Neuronal stem cell (in vitro differentiated cells): ENCODE measurements at places on chromosomes 5 and 9.

DNA sequence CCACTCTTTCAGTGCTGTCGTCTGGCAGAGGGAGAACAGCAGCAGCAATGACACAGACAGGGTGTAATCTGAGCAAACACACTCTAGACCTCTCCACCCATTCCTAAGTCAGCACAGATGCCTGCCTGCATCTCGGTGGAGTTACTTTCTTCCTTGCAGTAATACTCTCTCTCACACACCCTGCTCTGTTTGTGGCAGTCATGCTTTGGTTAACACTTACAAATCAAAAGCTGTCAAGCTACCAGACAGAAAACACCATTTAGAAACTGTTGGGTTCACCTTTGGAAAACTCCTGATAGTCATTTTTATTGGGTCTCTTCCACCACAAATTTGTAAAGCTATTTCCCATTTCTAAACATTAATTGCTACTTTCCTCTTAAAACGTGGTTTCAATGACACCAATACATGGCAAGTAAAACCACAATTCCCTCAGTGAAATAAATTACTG lies 27.3 kb downstream of the LHFPL2 start:
- peaks cover 25% of the 10 kb centered on the region for H3K36me3 ChIP-seq
- H3K27me3 ChIP-seq, result no peaks in the 10 kb centered on the region
- no peak overlapping the region for H3K27ac ChIP-seq
- no peak for DNase-seq
- H3K4me3 ChIP-seq, result no peak overlapping the region

- no peak for DNase-seq
- no peaks in the 10 kb centered on the region for H3K27me3 ChIP-seq
- H3K36me3 ChIP-seq, result peaks cover 96% of the 10 kb centered on the region
- H3K27ac ChIP-seq, result no peak overlapping the region
- H3K4me1 ChIP-seq, result no peaks in the 10 kb centered on the region
These were observed 44.2 kb downstream of the NIPSNAP3B start for GRCh38 chr9:104808035-104808614.

- no peaks in the 10 kb centered on the region for H3K27me3 ChIP-seq
- peaks cover 32% of the 10 kb centered on the region for H3K36me3 ChIP-seq
- DNase-seq, result no peak
- H3K4me3 ChIP-seq, result no peak overlapping the region
- no peak overlapping the region for H3K27ac ChIP-seq
- peaks cover 5% of the 10 kb centered on the region for H3K4me1 ChIP-seq
These were observed 11.0 kb downstream of the UBAC1 start for GRCh38 chr9:135950135-135950682.

DNA sequence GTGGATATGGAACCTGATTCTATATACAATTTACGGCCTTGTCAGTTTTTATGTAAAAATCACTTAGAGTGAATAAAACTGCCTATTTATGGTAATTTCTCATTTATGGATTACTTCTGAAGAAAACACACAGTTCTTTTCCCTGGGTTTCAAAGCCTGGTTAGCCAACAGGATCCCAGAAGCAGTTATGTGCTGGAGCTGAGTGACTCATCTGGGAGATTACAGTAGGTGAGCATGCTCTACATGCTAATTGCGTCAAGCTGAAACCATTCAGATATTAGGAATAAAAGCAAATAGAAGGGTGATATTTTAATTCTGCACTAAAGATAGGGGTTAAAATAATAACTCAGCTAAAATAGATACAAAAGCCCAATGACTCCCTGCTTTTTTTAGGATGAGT lies 47.8 kb downstream of the PDE4D start:
- no peak overlapping the region for H3K4me3 ChIP-seq
- H3K27ac ChIP-seq, result no peak overlapping the region
- no peaks in the 10 kb centered on the region for H3K27me3 ChIP-seq
- H3K4me1 ChIP-seq, result no peaks in the 10 kb centered on the region

GRCh38 chr9:112121633-112122032 lies 53.5 kb downstream of the SUSD1 start:
- H3K27me3 ChIP-seq, result no peaks in the 10 kb centered on the region
- H3K4me3 ChIP-seq, result no peak overlapping the region
- peaks cover 7% of the 10 kb centered on the region for H3K4me1 ChIP-seq
- DNase-seq, result no peak
- H3K36me3 ChIP-seq, result no peaks in the 10 kb centered on the region
- no peak overlapping the region for H3K27ac ChIP-seq
